ENCODE measurements at places on chromosomes 3 and 15. TPM values are rescaled to one million over a fixed set of nuclear protein-coding genes. Genes with fewer than 3 reads are reported as not detected.

DNA sequence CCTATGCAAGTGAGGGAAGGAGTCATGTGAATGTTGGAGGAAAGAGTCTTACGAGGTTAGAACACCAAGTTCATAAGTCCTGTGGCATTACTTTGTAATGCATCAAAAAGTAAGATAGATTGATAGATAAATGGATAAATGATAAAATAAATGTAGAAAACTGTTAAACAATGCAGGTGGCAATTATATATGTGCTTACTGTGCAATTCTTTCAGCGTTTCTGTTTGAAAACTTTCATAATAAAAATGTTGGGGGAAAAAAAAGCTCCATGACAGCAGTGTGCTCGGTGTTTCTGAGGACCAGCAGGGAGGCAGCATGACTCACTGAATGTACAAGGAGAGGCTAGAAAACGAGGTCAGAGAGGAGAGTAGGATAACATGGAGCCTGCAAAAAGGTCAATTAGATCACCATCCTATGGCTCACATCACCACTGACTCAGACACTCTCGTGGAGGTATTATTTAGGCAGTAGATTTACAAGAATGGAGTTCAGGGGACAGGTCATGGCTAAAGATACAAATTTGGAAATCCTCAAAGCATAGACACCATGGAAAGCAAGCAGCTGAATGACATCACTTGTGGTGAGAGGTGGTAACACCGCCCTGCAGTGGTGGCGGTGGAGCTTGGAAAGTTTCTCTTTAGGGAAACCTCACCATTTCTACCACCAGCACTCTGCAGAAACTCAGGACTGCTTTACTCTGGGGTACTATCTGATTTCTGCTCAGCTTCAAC lies 219.8 kb downstream of the CTNNB1 start:
- peak; percentile 76 for DNase-seq
- no peak overlapping the region for H3K27ac ChIP-seq
- H3K4me3 ChIP-seq: no peak overlapping the region
- no peaks in the 10 kb centered on the region for H3K27me3 ChIP-seq
- no peaks in the 10 kb centered on the region for H3K36me3 ChIP-seq

GRCh38 chr3:197516517-197516889 lies 39.3 kb downstream of the BDH1 start:
- DNase-seq: peak; percentile 96
- H3K36me3 ChIP-seq: no peaks in the 10 kb centered on the region
- peaks cover 14% of the 10 kb centered on the region for H3K4me1 ChIP-seq
- peak overlapping the region; percentile 35 for H3K4me3 ChIP-seq

- peak; percentile 92 for DNase-seq
- no peaks in the 10 kb centered on the region for H3K36me3 ChIP-seq
- no peak overlapping the region for H3K4me3 ChIP-seq
- H3K4me1 ChIP-seq: peaks cover 62% of the 10 kb centered on the region
- peak overlapping the region; percentile 74 for H3K27ac ChIP-seq
Observed at GRCh38 chr15:70504299-70504951, 258.9 kb downstream of the UACA start.

DNA sequence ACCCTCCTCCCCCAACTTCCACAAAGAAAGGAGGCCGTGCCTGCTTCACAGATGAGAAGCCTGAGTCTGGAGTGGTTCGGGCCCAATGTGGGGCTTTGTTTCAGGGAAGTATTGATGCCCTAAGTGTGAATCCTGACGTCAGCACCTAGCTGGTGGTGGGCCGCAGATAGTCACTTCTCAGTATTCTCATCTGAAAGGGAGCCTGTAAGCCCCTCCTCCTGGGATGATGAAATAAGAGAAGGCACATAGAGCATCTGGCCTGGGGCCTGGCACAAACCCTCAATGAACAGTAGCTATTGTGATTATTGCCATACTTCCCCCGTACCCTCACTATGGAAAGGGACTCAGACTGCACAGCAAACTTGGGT lies 24.8 kb downstream of the LINGO1 start:
- no peak overlapping the region for H3K4me3 ChIP-seq
- H3K27me3 ChIP-seq: no peaks in the 10 kb centered on the region
- no peak for DNase-seq
- H3K27ac ChIP-seq: peak overlapping the region; percentile 73
- no peaks in the 10 kb centered on the region for H3K36me3 ChIP-seq
- H3K4me1 ChIP-seq: peaks cover 20% of the 10 kb centered on the region

DNA sequence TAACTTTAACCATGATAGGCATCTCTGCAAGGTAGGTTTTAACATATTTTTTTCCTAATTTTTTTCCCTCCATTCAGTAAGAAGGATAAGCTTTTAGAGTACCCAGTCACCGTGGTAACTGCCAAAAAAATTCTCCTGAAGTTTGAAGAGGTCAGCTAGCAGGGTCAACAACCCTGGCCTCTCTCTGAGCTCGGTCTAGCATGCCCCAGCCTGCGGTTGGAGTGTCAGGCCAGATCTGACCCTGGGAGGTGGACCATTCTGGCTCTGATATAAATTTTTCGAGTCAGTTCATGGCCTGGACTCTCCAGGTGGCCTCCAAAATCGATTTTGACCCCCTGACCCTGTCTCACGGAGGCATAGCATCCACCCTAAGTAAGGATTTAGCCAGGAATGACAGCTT lies 29.7 kb downstream of the SOX2 start:
- H3K4me3 ChIP-seq: no peak overlapping the region
- H3K27ac ChIP-seq: no peak overlapping the region
- H3K27me3 ChIP-seq: no peaks in the 10 kb centered on the region
- DNase-seq: no peak

DNA sequence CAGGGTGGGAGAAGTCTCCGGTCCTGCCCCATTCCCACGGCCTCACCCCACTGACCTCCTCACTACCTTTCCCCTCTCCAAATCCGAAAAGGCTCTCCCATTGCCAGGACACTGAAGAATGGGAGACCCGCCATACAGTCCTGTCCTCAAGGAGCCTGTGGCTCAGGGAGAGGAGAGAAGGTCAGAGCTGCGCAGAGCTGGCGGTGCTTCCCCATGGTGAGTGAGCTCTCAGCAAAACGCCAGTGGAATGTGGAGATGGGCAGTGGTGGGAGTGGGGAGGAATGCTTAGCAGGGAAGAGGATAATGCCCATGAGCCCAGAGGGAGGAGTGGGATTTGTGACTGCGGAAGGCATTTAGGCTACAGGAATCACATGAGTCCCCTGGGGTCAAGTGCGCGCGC lies 20.1 kb downstream of the FAM43A start:
- DNase-seq: peak; percentile 59
- H3K27me3 ChIP-seq: peaks cover 14% of the 10 kb centered on the region
- H3K4me3 ChIP-seq: no peak overlapping the region
- H3K27ac ChIP-seq: no peak overlapping the region
- no peaks in the 10 kb centered on the region for H3K4me1 ChIP-seq
- no peaks in the 10 kb centered on the region for H3K36me3 ChIP-seq

GRCh38 chr3:96900031-96900430 lies 85.6 kb downstream of the EPHA6 start:
- no peak overlapping the region for H3K4me3 ChIP-seq
- H3K4me1 ChIP-seq: no peaks in the 10 kb centered on the region
- no peak for DNase-seq
- no peaks in the 10 kb centered on the region for H3K27me3 ChIP-seq
- no peaks in the 10 kb centered on the region for H3K36me3 ChIP-seq

- H3K4me3 ChIP-seq: no peak overlapping the region
- no peak overlapping the region for H3K27ac ChIP-seq
- H3K27me3 ChIP-seq: no peaks in the 10 kb centered on the region
- no peaks in the 10 kb centered on the region for H3K36me3 ChIP-seq
- DNase-seq: no peak
Observed at GRCh38 chr15:52486003-52486996, 42.4 kb downstream of the MYO5A start.

GRCh38 chr3:64304828-64305410 lies 79.7 kb upstream of the PRICKLE2 start:
- H3K27ac ChIP-seq: no peak overlapping the region
- H3K4me1 ChIP-seq: peaks cover 6% of the 10 kb centered on the region
- no peaks in the 10 kb centered on the region for H3K27me3 ChIP-seq

GRCh38 chr3:135078283-135078682 lies 283.2 kb downstream of the EPHB1 start:
- H3K4me1 ChIP-seq: no peaks in the 10 kb centered on the region
- H3K36me3 ChIP-seq: no peaks in the 10 kb centered on the region
- H3K27ac ChIP-seq: no peak overlapping the region
- no peak for DNase-seq
- H3K4me3 ChIP-seq: no peak overlapping the region
- H3K27me3 ChIP-seq: no peaks in the 10 kb centered on the region

DNA sequence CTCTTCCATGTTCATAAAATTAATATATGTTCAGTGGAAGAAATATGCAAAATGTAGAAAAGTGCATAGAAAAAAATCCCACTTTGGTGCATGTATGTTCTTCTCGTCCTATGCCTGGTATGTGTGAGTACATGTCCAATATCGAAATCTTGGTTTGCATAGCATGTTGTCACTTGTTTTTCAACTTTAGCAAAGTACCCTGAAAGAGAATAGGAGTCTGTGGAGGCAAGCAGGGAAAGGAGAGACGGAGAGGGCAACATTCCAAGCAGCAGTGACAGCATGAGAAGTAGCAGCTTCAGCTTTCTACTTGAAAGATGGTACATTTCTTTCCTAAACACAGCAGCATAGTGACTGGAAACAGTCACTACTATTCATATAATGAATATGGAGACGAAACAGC lies 56.8 kb upstream of the CACNA2D3 start:
- DNase-seq: no peak
- H3K27me3 ChIP-seq: no peaks in the 10 kb centered on the region
- no peaks in the 10 kb centered on the region for H3K4me1 ChIP-seq
- no peaks in the 10 kb centered on the region for H3K36me3 ChIP-seq
- H3K4me3 ChIP-seq: no peak overlapping the region
- H3K27ac ChIP-seq: no peak overlapping the region

DNA sequence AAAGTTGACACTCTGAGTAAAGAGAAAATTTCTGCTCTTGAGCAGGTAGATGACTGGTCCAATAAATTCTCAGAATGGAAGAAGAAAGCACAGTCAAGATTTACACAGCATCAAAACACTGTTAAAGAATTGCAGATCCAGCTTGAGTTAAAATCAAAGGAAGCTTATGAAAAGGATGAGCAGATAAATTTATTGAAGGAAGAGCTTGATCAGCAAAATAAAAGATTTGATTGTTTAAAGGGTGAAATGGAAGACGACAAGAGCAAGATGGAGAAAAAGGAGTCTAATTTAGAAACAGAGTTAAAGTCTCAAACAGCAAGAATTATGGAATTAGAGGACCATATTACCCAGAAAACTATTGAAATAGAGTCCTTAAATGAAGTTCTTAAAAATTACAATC lies 151.8 kb upstream of the LRRFIP2 start:
- peaks cover 20% of the 10 kb centered on the region for H3K4me1 ChIP-seq
- H3K27ac ChIP-seq: no peak overlapping the region
- no peaks in the 10 kb centered on the region for H3K27me3 ChIP-seq
- DNase-seq: no peak
- H3K36me3 ChIP-seq: peaks cover 49% of the 10 kb centered on the region
- no peak overlapping the region for H3K4me3 ChIP-seq

DNA sequence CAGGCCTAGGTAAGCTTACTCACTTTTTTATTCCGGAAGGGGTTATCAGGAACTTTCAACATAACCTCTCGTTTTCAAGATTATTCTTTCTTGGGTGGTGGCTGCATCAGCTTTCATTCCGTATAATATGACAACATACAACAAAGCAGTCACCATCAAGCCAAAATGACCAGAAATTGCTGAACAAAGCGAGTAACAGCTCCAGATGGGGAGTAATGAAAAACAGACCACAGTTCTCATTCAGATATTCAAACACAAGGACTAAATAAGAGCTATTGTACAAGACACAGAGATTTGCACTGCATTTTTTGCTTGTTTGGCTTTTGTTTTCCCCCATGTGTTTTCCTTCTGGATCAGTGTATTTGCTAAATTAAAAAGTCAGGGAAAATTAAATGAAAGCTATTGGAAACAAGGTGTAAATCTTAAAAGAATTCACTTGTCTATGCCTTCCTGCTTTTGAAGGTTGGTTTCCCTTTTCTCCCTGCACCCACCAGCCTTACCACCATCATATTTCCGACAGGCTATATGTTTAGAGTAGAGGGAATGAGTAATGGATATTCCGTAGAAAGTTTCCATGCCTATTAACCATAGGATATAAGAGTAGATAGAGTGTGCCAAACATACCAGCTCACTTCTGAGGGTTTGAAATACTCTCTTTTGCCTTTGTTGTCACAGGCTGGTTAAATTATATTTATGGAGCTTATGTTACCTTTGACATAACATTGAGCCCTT lies 213.6 kb downstream of the RBMS3 start:
- no peak for DNase-seq
- no peaks in the 10 kb centered on the region for H3K27me3 ChIP-seq
- H3K27ac ChIP-seq: no peak overlapping the region
- H3K36me3 ChIP-seq: no peaks in the 10 kb centered on the region

- no peak overlapping the region for H3K27ac ChIP-seq
- peaks cover 21% of the 10 kb centered on the region for H3K36me3 ChIP-seq
- H3K4me3 ChIP-seq: no peak overlapping the region
- no peaks in the 10 kb centered on the region for H3K27me3 ChIP-seq
- DNase-seq: no peak
Observed at GRCh38 chr3:48535578-48535977, 21.0 kb downstream of the PFKFB4 start.

DNA sequence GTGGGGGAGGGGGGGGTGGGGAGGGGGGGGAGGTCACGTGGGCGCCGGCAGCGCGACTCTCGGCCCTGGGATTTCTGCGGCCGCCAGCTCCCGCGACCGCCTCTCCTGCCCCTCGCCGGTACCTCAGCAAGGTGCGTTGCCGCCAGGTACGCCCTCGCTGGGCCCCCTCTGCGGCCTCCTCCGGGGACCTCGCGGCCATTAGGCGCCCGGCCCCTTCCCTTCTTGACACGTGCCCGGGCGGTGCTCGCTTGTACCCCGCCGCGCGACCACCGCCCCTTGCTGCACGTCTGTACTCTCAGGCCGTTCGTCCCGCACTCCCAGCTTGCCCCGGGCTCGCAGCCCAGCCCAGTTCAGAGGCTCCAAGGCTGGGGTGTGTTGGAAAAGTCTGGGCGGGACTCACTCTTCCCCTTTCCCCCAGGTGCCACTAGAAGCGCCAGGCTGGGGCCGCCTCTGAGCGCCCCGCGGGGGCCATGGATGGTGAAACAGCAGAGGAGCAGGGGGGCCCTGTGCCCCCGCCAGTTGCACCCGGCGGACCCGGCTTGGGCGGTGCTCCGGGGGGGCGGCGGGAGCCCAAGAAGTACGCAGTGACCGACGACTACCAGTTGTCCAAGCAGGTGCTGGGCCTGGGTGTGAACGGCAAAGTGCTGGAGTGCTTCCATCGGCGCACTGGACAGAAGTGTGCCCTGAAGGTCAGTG lies at the start of gene MAPKAPK3:
Gene MAPKAPK3, plus strand, starts transcription at position 56 of the 696 bp plus-strand sequence. Its CDS starts 415 bp downstream, at position 471.
- DNase-seq: peak; percentile 93
- peaks cover 2% of the 10 kb centered on the region for H3K36me3 ChIP-seq
- peak within 1 kb of the TSS; percentile 82 for H3K27ac ChIP-seq
- H3K4me1 ChIP-seq: peaks cover 29% of the 10 kb centered on the region
- peak within 1 kb of the TSS; percentile 91 for H3K4me3 ChIP-seq

- DNase-seq: peak; percentile 3
- H3K27me3 ChIP-seq: no peaks in the 10 kb centered on the region
- no peaks in the 10 kb centered on the region for H3K36me3 ChIP-seq
Observed at GRCh38 chr15:33114374-33114717, 80.2 kb downstream of the FMN1 start.

GRCh38 chr3:101779822-101780381 lies 891 bp downstream of the NXPE3 start:
- peaks cover 30% of the 10 kb centered on the region for H3K4me1 ChIP-seq
- DNase-seq: no peak

Gene ATP13A4
- not detected for total RNA-seq

Gene IGF1R
- total RNA-seq: 18.8 TPM

Gene DYNLT2B
- total RNA-seq: 10.9 TPM

Gene GATA2
- 0.88 TPM for total RNA-seq

Gene FBXL22
- 0.59 TPM for total RNA-seq

Gene RGMA
- total RNA-seq: 2.5 TPM

Gene ADCY5
- 0.59 TPM for total RNA-seq

Gene SLC12A8
- total RNA-seq: 33.0 TPM
